ENCODE measurements at places on chromosomes 5 and 9.

GRCh38 chr5:145347026-145347616, 488.0 kb downstream of the PRELID2 start:
- DNase-seq, result no peak

DNA sequence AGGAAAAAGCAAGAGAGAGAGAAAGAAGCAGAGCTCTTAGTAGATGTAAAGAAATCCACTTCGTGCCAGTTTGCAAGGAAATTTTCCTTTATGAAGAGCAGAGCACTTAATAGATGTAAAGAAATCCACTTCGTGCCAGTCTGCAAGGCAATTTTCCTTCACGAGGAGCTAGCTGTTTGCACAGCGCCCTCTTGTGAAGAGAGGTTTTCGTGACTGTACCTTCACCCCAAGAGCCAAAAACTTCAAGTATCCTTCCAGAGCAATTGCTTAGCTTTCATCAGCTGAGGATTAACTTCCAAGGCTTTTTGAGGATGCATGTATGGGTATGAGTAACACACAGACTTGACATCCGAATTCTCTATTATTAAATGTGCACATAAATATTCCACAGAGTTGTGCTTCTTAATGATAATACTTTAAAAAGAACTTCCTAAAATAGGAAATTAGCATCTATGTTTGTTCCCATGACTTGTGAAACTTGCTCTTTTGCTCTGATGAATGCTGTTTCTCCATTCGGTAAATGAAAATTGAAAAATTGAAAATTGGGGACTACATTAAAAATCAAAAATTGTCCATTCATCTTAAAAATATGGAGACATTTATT, 525.6 kb downstream of the PDE4D start:
- peak; percentile 25 for DNase-seq

- no peak for DNase-seq
Observed at GRCh38 chr5:136011414-136012001, 17.3 kb upstream of the TGFBI start.

DNA sequence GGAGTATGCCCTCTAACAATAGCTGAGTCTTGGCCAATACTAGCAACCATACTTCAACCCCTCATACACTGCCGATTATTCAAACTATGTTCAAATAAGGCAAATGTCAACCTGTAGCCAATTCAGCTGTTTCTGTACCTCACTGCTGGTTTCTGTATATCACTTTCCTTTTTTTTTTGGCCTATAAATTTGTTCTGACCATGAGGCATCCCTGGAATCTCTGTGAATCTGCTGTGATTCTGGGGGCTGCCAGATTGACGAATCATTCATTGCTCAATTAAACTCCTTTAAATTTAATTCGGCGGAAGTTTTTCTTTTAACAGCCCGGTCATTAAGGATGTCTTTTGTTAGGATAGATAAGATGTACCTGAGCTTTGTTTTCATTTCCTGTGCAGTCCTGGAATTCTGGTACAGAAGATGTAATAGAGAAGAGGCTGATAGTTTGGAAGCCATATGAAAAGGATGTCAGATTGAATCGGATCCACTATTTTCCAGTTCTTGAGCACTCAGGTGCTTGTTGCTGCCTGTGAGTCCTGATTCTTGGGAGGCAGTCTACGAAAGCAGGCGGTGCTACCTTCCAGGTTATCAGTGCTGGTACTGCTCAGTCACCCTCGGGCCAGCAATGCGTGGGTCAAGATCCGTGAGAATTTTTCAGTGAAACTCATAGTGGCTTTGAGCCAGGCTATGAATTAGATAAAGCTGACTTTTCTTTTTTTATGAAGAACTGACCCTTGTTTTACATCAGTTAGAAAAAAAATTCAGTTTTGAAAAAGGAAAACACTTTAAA, 106.2 kb upstream of the TUT7 start:
- DNase-seq, result no peak

DNA sequence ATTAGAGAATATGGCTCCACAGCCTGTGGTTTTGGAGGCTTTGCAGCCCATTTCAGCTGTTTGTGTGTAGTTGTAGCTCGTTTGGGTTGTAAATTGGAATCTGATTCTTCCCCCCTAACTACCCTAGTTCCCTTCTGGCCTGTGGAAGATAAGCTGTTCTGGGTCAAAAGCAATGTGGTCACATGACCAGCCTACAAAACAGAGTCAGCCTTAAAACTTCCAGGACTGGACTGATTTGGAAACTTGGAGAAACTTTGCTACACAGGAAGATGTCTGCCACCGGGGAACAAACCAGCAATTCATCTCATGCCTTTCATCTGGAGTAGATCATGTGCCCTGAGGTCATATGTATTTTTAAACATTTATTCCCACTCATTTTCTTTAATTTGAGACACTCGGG, 83.8 kb downstream of the DAPK1 start:
- no peak for DNase-seq

GRCh38 chr5:39721394-39721793, 296.6 kb upstream of the DAB2 start:
- DNase-seq, result no peak

GRCh38 chr5:31377274-31377946, 154.5 kb downstream of the DROSHA start:
- DNase-seq, result no peak

DNA sequence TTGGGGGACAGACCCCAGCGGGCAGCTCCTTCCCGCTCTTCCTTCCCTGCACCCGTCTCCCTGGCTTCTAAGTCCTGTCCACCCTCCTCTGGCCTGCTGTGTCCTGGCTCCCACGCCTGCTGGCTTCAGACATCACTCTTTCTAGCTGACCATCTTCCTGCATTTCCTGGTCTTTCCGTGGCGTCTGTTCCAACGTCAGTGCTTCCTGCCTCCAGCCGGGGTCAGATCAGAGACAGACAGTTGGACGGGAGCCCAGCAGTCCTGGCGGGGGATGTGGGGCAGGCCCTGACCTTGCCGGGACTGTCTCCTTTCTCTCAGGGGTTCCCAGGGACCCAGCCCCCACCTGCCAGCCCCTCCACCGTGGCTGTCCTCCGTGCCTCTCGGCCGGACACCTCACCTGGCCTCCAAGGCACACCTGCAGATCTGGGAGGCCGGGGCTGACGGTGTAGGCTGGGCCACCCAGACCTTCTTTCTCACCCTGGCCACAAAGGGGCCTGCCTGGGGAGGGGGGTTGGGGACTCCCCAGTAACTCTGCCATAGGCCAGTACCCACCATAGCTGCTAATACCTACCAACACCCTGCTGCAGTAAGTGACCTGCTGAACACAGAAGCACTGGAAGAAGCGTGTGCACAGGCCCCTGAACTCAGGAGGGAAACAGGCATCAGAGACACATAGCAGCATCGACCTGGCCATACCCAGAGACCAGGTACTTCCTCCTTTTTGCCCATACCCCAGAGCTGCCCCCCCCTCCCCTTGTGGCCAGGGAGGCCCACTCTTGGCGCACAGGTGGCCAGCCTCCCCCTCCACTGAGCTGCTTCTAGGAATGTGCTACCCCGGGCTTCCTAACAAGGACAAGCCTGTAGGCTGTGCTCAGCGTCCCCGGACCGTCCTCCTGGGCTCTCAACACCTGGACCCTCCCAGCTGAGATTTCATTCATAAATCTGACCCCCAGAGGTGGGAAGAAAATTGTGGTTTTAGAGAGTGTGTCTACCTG, 5.1 kb downstream of the NRARP start:
- DNase-seq, result no peak

GRCh38 chr5:180090769-180091546, 19.4 kb upstream of the RNF130 start:
- DNase-seq, result peak; percentile 27

GRCh38 chr5:163105456-163105855, 331.9 kb upstream of the CCNG1 start:
- DNase-seq, result no peak

GRCh38 chr5:102832445-102832844, 77.3 kb downstream of the PAM start:
- no peak for DNase-seq

GRCh38 chr5:74665816-74666215, 19.2 kb upstream of the HEXB start:
- no peak for DNase-seq

- no peak for DNase-seq
Observed at GRCh38 chr9:19162026-19162366, 34.7 kb upstream of the PLIN2 start.

DNA sequence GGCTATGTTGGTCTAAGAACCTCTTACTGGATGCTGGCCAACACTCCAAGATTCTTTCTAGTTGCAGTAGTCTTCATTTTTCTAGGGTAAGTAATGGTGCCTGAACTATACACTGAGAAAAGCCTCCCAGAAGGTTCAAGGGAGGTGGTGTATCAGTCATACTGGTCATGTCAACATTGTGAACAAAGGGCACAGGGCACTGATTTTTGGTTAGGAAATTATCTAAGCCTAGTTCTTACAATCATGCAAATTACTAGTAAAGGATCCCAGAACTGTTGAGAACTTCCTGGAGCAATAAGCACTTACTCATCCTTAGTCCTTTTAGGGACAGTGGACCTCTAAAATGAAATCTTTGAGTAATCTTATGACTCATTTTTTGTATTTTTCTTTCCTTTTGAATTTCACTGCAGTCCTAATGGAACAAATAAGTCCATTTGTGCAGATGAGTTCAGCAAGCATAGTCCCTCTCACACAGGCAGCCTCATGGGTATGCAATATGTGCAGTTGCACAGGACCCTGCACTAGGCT, 21.1 kb upstream of the CDC42SE2 start:
- no peak for DNase-seq

GRCh38 chr9:37925786-37926736, 22.1 kb upstream of the SLC25A51 start:
- no peak for DNase-seq

GRCh38 chr9:20252778-20253177, 369.5 kb downstream of the MLLT3 start:
- DNase-seq, result no peak
